RWPE2 (cell line): ENCODE measurements at places on chromosomes 4 and X.

- no peak for DNase-seq
These were observed 100.3 kb downstream of the EMCN start for GRCh38 chr4:100417565-100417964.

DNA sequence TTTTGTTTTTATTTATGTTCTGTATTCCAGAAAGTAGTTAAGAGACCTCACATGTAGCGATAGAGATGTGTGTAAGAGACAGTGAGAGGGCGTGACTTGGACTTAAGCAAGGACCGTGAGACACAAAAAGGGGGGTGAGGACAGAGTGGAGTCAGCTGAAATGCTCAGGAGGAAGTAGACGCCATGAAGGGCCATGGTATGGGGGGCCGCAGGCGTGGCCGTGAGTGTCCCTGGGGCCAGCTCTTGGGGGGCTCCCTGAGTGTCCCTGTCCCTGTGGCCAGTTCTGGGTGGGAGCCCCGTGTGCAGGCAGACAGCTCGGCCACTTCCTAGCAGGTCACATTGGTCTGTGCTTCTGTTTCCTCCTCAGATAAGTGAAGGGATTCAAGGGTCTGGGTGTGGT, 23.0 kb upstream of the MSANTD1 start:
- peak; percentile 14 for DNase-seq

- no peak for DNase-seq
These were observed 45.4 kb downstream of the SEC24D start for GRCh38 chr4:118790544-118790943.

- no peak for DNase-seq
These were observed 107.9 kb downstream of the ABLIM2 start for GRCh38 chr4:8050555-8051206.
